ENCODE measurements at places on chromosomes 3 and 15.

- no peaks in the 10 kb centered on the region for H3K27me3 ChIP-seq
- H3K36me3 ChIP-seq = no peaks in the 10 kb centered on the region
- DNase-seq = no peak
Observed at GRCh38 chr3:15527031-15527459, 5.5 kb upstream of the COLQ start.

GRCh38 chr3:94036909-94037507, 8.6 kb upstream of the STX19 start:
- H3K4me3 ChIP-seq = no peak overlapping the region
- no peaks in the 10 kb centered on the region for H3K4me1 ChIP-seq
- no peaks in the 10 kb centered on the region for H3K36me3 ChIP-seq

GRCh38 chr15:80317389-80318182, 65.6 kb upstream of the CTXND1 start:
- H3K4me3 ChIP-seq = no peak overlapping the region
- H3K27me3 ChIP-seq = no peaks in the 10 kb centered on the region
- H3K27ac ChIP-seq = no peak overlapping the region
- no peaks in the 10 kb centered on the region for H3K36me3 ChIP-seq
- DNase-seq = no peak
- no peaks in the 10 kb centered on the region for H3K4me1 ChIP-seq

DNA sequence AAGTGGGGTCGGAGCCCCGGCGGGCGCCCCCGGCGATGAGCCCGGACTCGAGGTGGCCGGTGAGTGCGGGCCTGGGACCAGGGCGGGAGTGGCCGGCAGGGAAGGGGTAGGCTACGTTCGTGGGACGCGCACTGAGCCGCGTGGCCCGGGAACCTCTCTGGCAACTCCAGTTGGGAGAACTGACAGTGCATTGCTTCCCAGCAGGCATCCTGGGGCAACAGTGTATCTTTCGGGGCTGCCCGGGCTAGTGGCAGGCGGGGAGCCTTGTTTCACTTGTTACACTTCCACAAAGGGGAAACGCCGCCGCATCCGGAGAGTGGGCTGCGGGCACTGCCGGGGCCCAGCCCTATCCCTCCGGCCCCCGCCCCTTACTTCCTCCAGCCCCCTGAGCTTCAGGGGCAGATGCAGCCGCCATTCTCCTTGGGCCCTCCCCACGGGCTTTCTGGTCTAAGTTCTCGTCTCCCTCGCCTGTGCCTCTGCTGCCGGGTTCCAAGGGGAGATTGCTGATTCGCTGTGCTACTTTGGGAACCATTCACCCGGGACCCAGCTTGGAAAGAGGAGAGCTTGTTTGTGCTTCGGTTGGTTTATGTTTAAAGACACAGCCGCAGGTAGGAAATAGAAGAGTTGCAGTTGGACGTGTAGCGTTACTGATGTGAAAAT, 675 bp downstream of the BRPF1 start:
- peak overlapping the region; percentile 94 for H3K27ac ChIP-seq
- DNase-seq = no peak
- no peaks in the 10 kb centered on the region for H3K27me3 ChIP-seq

All from thymus (tissue), 14 donors.